Stimulated activated CD8-positive, alpha-beta memory T cell treated with anti-CD3 and anti-CD28 coated beads, Interleukin-15, amount 100 ng/mL, for 4 hours (primary cell): ENCODE measurements at places on chromosomes 7 and 10.

GRCh38 chr7:23529262-23529859 is 2.4 kb downstream of the TRA2A start:
- no peak for DNase-seq

DNA sequence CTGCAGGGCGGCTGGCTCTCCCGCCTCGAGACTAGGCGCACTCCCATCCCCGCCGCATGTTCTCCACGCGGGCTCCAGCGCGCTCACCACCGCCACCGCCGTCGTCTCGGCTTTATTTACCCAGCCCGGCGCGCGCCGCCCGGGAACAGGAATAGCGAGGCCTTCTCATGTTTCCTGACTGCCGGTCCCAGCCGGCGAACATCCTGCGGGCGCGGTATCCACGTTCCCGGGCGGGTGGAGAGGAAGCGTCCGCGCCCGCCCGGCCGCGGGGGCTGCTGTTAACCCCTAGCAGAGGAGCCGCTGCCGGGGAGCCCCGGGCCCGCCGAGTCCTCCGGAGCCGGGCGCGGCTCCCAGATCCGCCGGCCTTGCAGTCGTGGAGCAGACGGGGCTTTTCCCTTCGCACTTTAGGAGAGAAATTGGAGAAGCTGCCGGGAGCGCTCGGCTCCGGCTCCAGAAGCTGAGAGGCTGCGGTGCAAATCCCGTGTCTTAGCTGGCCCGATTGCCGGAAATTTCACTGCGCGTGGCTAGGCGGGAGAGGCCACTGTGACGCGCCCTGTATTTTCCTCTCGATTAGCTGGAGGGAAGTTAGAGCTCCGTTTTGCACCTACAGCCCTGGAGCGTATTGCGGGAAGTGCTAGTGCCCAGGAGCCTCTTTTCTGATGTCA is at the start of gene MKX:
Gene MKX (minus strand): TSS at position 88 of the 665 bp plus-strand sequence. CDS start 2,404 bp downstream, outside the sequence.
- DNase-seq, result no peak

- no peak for DNase-seq
Measured at GRCh38 chr7:123798532-123799188, 46.3 kb upstream of the HYAL4 start.

DNA sequence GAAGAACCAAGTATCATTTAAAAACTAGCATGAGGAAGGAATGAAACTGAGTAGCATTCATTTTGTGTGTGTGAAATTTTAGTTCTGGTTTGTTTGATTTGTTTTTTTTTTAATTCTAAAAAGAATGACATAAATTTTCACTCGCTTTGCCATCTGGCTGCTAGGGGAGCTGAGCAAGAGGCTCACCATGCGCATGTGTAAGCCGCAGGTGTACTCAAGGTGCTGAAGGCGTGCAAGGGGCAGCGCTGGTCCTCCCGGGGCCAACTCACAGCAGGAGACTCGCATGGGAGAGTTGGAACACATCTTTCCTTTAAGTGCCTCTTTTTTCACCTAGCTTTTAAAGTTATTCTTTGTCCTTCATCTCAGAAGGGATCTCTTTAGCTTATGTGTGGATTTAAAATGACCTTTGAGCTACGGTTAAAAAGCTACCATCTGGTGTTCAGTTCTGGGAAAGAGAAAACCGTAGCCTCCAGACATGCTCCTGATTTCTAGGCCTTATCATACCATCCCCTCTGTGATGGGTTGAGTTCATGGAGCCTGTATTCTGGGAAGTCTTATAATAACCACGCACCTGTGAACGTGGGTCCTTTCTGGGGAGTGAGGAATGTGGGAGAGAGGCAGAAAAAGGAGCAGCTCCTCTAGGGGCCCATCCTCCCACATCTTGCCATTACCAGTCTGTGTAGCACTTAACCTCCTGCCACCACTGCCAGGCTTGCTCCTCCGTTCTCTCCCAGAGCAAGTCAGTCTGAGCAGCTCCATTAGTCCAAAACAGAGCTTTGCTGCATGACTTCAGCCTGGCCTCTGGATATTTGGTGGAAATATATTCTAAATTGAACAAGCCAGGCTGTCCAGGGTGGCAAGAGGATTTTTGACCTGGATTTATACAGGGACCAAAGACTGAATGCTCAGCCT is 61.9 kb downstream of the KLHDC10 start:
- no peak for DNase-seq
